Heart right ventricle (tissue), 16 donors: ENCODE measurements at places on chromosomes 3 and 15. TPM values are rescaled to one million over a fixed set of nuclear protein-coding genes. Genes with fewer than 3 reads are reported as not detected.

Gene PPP1R14D
- not detected for total RNA-seq

- no peaks in the 10 kb centered on the region for H3K27me3 ChIP-seq
- peak overlapping the region; percentile 74 for H3K4me3 ChIP-seq
- H3K4me1 ChIP-seq, result peaks cover 48% of the 10 kb centered on the region
- no peaks in the 10 kb centered on the region for H3K36me3 ChIP-seq
These were observed 2.0 kb downstream of the FAM43A start for GRCh38 chr3:194687638-194688199.

DNA sequence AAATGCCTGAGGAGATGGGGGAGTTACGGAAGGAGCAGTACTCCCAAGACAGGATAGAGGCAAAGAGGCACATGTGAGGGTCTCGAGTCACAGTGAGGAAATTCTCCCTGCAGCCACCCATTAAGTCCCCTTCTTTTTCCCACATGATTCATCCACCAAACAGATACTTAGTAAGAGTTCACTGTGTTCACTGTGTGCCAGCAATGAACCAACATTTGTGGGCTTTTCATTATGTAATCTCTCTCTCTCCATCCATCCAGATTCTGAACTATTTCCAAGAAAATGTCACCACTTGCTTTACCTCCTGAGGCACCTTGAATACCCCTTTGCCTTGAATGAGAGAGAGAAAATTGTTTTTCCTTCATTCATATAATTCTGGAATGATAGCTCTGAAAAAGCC is 24.6 kb upstream of the LRRFIP2 start:
- H3K36me3 ChIP-seq, result no peaks in the 10 kb centered on the region
- no peaks in the 10 kb centered on the region for H3K27me3 ChIP-seq
- H3K4me3 ChIP-seq, result no peak overlapping the region
- no peaks in the 10 kb centered on the region for H3K4me1 ChIP-seq
- no peak for DNase-seq
- H3K27ac ChIP-seq, result no peak overlapping the region

DNA sequence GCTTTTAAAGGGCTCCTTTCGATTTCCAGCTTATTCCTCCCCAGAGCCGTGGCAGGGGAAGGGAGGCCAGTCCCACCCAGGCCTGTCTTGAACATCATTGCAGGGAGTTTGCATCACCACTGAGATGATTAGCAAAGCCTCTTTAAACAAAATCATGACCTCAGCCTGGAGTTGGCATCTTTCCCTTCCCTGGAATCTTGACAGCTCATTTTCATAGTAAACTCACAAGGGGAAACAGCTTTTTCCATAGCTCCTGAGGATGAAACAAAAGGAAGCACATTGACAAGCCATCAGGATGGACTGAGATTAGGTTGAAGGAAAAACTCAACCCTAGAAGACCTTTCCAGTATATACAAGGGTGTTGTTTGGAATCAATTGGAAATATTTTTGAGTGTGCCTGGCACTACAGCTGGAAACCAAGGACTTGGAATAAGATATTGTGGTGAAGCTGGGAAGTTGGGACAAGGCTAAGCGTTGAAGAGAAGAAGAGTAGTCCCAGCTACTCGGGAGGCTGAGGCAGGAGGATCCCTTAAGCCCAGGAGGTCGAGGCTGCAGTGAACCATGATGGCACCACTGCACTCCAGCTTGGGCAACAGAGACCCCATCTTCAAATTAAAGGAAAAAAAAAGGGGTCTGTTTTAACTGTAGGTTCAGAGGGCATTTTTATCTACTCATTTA is 3.1 kb upstream of the LARP6 start:
- peak overlapping the region; percentile 23 for H3K27ac ChIP-seq
- no peaks in the 10 kb centered on the region for H3K36me3 ChIP-seq
- no peaks in the 10 kb centered on the region for H3K27me3 ChIP-seq
- peak; percentile 91 for DNase-seq
- H3K4me3 ChIP-seq, result no peak overlapping the region
- H3K4me1 ChIP-seq, result peaks cover 21% of the 10 kb centered on the region

- H3K4me1 ChIP-seq, result no peaks in the 10 kb centered on the region
- H3K4me3 ChIP-seq, result no peak overlapping the region
These were observed 655.2 kb downstream of the RBMS3 start for GRCh38 chr3:29936054-29936453.
